IMR-90 (cell line): ENCODE measurements at places on chromosomes 3 and 15. TPM values are rescaled to one million over a fixed set of nuclear protein-coding genes. Genes with fewer than 3 reads are reported as not detected.

Gene HCLS1
- polyA plus RNA-seq: 0.67 and 1.1 TPM in 2 replicates

Gene NRROS
- 0.10 and 0.16 TPM in 2 replicates for polyA plus RNA-seq

Gene IRAK2
- 6.9 and 7.8 TPM in 2 replicates for polyA plus RNA-seq

DNA sequence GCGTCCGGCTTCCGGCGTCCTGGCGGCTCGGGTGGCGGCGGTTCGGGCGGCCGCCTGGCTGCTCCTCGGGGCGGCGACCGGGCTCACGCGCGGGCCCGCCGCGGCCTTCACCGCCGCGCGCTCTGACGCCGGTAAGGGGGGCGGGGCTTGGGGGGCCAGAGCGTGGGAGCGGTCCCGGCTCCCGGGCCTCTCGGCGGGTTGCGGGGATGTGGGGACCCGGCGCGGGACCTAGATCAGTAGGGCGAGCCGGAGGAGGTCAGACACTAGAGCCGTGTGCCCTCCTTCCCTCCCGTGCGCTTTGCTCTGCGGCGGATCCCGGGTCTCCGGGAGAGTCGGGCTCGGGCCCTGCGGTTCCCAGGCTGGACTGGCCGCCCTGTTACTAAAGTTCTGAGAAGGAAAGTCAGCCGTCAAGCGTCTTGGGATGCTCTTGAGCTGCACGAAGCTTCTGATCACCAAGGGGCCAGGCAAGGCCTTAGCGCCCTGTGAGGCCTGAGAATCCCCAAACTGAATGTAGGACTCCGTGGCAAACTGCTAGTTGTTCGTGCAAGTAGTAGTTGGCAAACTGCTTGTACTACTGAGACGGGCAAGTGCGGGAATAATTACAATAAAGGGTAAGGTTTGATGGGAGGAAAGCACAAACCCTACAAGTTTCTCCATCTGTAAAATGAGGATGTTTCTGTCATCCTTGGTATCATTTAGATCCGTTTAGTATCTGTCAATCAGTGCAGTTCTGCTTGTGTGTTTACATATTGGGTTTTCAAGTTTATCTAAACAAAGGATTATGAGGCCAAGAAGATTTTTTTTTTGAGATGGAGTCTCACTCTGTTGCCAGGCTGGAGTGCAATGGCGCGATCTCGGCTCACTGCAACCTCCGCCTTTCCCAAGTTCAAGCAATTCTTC lies 587 bp downstream of the PIGX start:
- H3K27ac ChIP-seq: peak overlapping the region; percentile 61
- DNase-seq: peak; percentile 57
- H3K4me1 ChIP-seq: 0 out of 2 replicates have a peak, but pooled peaks cover 3% of the 10 kb centered on the region
- H3K4me3 ChIP-seq: peak overlapping the region; percentile 70

DNA sequence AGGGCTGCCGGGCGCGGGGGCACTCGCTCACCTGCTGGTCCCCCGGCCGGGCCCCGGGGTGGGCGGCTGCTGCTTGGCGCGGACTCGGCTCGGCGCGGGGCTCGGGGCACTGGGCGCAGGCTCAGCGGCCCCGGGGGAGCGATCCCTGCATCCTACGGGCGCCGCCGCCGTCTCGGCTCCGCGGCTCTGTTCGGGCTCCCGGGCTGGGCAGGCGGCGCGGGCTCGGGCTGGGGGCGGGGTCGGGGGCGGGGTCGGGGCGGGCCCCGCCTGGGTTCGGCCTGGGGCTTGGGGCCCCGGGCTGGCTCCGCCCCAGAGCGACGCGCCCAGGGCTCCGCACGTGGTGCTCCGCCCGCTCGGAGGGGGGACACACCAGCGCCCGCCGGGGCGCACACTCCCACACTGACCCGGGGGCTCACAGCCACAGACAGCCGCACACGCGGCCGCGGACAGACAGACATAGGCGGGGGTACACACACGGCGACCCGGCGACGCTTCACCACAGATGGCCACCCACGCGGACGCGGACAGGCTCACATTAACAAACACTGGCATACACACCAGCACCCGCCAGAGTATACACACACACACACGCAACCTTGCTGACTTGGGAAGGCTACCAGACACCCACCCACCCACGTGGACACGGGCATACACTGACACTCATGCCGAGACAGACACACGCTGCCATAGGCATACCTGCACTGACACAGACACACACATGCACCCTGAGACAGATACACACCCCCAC lies at the start of gene SCN5A:
Gene SCN5A (minus strand): TSS at position 188 of the 748 bp plus-strand sequence. CDS start 16,380 bp downstream, outside the sequence.
- H3K4me1 ChIP-seq: peaks cover 3% of the 10 kb centered on the region
- peaks cover 11% of the 10 kb centered on the region for H3K27me3 ChIP-seq
- no peak within 1 kb of the TSS for H3K27ac ChIP-seq
- peak within 1 kb of the TSS; percentile 63 for H3K4me3 ChIP-seq
- no peaks in the 10 kb centered on the region for H3K36me3 ChIP-seq
- DNase-seq: no peak

DNA sequence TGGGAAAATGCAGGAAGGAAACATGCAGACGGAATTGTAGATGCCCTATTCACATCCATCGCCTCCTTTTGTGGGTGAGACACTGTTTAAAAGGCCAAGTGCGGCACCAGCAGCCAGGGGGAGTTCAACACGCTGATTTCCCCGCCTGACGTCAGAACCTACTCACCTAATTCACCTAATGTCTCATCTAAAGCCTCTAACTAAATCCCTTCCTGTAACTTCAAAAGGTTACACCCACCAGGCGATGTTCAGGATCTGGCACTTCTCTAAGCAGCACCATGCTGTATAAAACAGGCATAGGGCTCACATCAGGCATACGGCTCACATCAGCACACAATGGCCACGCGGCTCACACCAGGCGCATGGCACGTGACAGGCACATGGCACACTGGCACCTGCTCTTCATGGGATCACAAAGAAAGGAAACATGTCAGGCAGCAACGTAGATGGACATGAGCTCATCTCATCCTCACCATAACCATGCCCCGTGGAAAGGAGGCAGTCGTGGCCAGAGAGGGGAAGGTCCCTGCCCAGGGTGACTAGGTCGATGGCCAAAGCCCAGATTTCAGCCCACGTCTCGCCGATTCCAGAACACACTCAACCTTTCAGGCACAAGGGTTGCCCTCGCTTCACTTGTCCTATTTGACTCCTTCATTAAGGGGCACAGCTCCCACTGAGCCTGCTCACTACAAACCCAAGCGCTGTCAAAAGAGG lies 21.7 kb downstream of the XXYLT1 start:
- no peak overlapping the region for H3K27ac ChIP-seq
- no peaks in the 10 kb centered on the region for H3K27me3 ChIP-seq
- no peak overlapping the region for H3K4me3 ChIP-seq
- H3K4me1 ChIP-seq: peaks cover 7% of the 10 kb centered on the region; the same call in 1 of the 2 replicates
- H3K36me3 ChIP-seq: peaks cover 1% of the 10 kb centered on the region; the same call in 1 of the 2 replicates

DNA sequence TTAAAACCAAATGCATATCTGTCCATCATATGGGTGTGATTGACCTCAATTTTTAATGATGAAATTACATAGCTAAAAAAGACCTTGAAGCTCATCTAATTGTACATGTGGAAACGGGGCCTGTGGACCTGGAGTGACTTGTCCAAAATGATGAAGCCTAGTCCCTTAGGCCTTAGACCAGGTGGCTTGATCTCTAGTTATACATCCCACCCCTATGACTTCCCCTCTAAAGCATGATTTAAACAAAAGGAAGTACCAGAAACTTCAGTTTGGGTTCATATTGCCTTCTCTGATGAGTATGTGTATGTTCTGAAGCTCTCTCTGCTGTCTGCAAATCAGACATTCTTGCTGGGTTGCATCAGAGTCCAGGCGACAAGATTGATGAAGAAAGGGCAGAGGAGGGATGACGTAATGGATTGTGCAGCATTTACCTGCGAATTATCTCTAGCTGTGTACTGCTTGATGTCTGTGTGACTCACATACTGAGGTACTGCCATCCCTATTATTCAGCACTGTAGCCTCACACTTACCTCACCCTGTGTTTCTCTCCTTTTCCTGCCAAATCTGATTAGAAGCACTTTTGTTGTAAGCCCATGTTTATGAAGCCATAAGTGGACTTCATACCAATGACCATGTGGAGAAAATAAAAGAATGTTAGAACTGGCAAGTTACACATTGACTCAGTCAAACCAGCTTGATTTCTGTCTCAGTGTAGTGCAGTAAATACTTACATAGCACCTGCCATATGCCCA lies 111.5 kb downstream of the FILIP1L start:
- no peaks in the 10 kb centered on the region for H3K36me3 ChIP-seq
- DNase-seq: peak; percentile 97
- H3K4me3 ChIP-seq: no peak overlapping the region
- H3K4me1 ChIP-seq: peaks cover 11% of the 10 kb centered on the region
